Activated CD4-positive, alpha-beta T cell treated with anti-CD3 and anti-CD28 coated beads, Interleukin-2, amount 50 U/mL, for 24 hours (primary cell): ENCODE measurements at places on chromosomes 3 and 15.

DNA sequence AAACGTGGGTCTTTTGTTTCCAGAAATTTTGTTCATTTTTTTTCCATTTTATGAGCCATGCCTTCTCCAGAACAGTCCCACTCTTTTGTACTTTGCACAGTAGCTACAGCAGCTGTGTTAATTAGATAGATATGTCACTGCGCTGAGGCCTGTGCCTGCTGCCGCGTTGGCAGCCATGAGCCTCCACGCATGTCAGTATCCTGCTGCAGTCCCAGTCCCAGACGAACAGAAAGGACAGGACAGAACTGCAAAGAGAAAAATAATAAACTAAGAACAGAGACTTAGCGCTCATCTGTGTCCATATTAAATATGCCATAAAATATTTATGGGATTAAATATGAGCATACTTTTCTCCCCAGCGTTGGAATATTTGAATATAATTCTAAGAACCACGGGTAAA is 442.4 kb upstream of the RARB start:
- no peak for DNase-seq

GRCh38 chr3:15332405-15333098 is at the start of gene SH3BP5:
Gene SH3BP5 (minus strand): TSS chr3:15332586. CDS start chr3:15332408, 178 bp downstream.
- DNase-seq = peak; percentile 54

- DNase-seq = no peak
Measured at GRCh38 chr15:87736401-87736800, 520.1 kb downstream of the NTRK3 start.

DNA sequence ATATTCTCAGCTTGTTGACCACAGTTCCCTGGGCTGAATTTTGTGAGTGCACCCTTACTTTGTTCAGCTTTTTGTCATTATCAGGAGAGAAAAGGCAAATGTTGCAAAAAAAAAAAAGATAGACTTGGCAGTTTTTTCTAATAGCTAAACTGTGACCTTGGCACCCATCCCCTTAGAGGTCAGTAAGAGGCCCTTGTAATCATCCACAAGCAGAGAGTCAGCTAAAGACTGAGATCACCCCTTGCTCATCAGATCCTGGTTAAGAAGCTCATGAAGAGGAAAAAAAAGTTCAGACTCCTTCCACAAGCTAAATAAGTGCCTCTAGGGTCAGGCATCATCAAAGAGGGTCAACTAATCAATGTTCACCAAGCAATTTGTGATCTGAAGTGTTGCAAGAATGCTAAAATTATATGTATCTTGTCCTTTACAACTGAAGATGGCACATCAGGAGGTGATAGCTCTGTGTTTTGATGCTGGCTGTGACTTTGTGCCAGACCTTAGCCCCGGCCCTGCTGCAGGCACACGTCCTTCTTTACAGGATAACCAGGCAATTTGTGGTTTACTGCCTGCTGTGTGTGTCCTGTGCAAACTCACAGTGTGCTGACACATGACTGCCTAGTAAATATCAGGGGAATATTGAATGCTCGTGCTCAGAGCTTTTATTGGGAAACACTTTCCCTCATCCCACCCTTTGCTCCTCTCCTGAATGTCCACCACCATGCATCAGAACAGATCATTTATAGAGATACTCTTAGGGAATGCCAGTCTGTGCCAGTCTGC is 262.9 kb downstream of the IL5RA start:
- DNase-seq = no peak

DNA sequence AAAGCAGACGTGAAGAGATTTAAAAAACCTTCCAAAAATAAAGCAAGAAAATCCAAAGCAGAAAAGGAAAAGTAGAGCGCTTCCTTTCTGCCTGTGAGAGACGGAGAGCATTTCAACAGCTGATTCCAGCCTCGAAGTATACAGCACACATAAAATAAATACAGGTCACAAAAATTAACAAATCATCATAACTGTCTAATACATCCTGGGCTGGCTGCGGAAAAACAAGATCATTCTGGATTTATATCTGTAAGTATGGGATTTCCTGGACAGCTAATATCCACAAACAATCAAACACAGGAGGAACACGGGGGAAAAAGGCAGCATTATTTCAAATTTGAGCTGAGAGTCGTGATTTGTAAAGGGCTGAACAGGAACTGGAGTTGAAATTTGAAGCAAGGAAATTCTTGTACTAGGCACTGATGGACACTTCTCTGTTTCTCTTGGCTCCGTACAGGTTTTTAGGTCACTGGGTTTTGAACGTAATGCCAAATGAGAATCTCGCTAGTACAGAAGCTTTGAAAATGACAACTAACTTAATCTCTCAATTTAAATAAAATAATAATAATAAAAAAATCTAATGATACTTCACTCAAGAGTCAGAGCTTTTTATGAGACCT is 577.7 kb downstream of the FOXP1 start:
- DNase-seq = no peak

- DNase-seq = no peak
Measured at GRCh38 chr3:160545504-160545871, 19.9 kb downstream of the KPNA4 start.
